ENCODE measurements at places on chromosomes 5 and 9. TPM values are rescaled to one million over a fixed set of nuclear protein-coding genes. Genes with fewer than 3 reads are reported as not detected.

PDLIM4 gene
- total RNA-seq = 1.6 TPM

- DNase-seq = no peak
These were observed 35.1 kb downstream of the PJA2 start for GRCh38 chr5:109374625-109375024.

- DNase-seq = no peak
These were observed 75.4 kb upstream of the LRRTM2 start for GRCh38 chr5:138950421-138951031.

- no peak for DNase-seq
These were observed 85.8 kb upstream of the TAS2R1 start for GRCh38 chr5:9715891-9716335.

SHOC1 gene
- total RNA-seq = not detected

DNA sequence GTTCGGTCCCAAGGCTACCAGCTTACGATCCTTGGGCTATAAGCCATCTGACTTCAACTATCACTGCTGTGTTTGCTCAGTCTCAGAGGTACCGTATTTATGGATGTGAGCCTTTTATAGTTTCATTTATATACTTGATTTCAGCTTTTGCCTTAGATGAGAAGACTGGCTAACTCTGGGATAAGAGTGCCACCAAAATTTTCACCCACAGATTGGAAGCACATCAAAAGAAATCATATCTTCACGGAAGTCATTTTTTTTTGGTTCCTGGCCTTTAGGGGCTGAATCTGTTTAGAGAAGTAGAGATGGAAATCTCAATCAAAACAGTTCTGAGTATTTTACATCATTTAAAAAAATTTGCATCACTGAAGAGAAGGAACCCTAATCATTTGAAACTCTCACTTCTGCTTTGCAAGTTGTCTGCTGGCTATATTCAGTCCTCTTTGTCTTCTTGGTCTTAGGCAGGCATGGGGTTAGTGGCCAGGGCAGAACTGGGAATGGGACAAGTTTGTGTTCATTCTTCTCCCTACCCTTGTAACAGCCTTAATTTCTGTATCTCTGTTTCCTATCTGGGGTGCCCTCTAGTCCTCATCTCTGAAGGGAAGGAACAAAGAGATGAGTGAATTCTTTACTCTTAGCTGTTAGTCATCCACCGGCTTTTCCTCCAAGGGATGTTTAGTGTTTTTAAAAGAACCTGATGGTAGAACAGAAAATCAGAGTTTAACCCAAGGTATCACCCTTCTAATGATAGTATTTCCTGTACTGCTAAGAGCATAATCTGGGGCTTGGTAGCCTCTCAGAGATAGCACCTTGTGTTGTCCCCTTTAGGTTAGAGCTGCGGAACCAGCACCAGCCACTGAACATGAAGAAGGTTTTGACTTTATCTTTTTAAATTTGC lies 14.1 kb upstream of the TNFAIP8 start:
- no peak for DNase-seq

- no peak for DNase-seq
These were observed 103.8 kb upstream of the WWC1 start for GRCh38 chr5:168187614-168188013.

Data from hematopoietic multipotent progenitor cell (in vitro differentiated cells).